ENCODE measurements at places on chromosomes 2 and 18.

- no peak for DNase-seq
These were observed 339.0 kb upstream of the LRRTM1 start for GRCh38 chr2:80643598-80643997.

GRCh38 chr2:15803543-15804245, 136.7 kb upstream of the MYCN start:
- DNase-seq: no peak

- DNase-seq: peak; percentile 28
These were observed 780 bp downstream of the HTRA2 start for GRCh38 chr2:74530239-74531187.

GRCh38 chr2:171791361-171791760, 102.7 kb downstream of the SLC25A12 start:
- DNase-seq: no peak

GRCh38 chr2:86790134-86790675, 508 bp downstream of the CD8A start:
- no peak for DNase-seq

DNA sequence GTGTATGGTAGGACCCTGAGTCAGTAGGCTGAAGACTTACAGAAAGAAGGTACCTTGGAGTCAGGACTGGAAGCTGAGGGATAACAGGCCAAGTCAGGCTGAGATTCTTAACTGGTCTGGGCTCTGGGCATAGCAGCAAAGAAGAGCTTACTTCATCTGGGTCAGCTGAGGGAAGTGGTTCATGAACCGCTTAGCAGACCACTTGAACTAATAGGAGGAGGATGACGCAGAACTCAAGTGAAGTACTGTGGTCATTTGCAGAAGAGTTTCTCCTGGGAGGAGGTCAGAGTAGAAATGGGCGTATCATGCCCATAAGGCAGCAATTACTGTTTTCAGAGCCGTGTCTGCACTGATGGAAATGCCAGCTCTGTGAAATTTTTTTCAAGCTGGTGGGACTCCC, 164.5 kb downstream of the LCLAT1 start:
- DNase-seq: no peak

GRCh38 chr2:166148500-166149400, 20.9 kb upstream of the SCN1A start:
- DNase-seq: peak; percentile 46

DNA sequence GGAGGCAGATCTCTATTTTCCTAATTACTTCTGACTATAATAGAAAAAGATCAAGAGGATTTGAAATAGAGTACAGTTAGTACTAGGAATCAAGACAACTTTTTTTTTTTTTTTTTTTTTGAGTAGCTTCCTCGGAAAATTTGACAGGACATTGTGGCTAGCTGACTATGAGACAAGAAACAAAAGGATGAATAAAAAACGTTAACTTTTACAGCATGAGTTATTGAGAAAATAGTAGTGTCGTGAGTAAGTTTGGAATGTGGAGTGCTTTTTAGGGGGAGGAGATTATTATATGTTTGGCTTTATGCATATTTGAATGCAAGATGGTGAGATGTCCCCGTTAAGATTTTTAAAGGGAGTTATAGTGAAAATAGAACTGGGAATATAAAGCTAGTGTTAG, 27.7 kb upstream of the CPS1 start:
- no peak for DNase-seq

DNA sequence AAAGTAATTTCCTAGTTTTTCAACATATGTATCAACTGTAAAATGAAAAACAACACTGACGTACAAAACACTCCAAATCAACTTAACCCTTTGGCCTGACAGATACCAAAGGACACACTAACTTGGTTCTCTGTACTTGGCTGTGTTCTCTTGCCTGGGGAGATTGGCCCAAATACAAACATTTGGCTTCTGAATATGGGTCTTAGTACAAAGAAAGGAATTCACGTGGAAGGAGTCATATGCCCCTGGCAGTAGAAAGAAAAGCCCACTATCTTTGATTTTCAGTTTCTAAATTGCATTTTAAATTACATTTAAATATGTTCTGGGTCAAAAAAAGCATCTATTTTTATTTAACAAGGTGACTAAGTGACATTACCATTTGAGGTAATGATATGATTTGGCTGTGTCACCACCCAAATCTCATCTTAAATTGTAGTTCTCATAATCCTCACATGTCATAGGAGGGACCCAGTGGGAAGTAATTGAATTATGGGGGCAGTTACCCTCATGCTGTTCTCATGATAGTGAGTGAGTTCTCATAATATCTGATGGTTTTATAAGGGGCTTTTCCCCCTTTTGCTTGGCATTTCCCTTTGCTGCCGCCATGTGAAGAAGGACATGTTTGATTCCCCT, 153.6 kb upstream of the CCDC195 start:
- DNase-seq: peak; percentile 12

- DNase-seq: peak; percentile 9
These were observed 158.0 kb upstream of the KLHL14 start for GRCh38 chr18:32930695-32931301.

- DNase-seq: no peak
These were observed 11.7 kb downstream of the RHBDD1 start for GRCh38 chr2:226847511-226847910.

- DNase-seq: peak; percentile 71
These were observed at the start of gene ICA1L for GRCh38 chr2:202871300-202872141. ICA1L (minus strand) TSS chr2:202871766; CDS start chr2:202829009, 42,757 bp downstream.

- DNase-seq: no peak
These were observed 23.5 kb upstream of the SUCLG1 start for GRCh38 chr2:84482603-84483002.

DNA sequence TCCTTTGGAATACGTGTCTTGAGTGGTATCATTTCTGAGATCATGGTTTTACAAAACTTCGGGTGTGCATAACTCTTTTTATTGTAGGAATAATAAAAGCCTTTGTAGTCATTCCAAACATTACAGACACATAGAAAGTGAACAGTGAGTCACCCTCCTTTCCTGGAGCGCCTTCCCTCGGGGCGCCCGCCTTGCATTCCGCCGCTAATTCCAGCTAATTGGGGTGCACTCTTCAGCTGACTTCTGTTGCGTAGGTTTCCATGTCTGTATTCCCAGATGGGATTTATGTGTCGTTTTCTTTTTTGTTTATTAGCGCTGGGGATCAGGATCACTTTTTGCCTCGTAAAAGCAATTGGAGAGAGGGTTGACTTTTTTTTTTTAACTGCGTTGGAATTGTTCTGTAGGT, 18.7 kb downstream of the SH3BP4 start:
- DNase-seq: no peak

- no peak for DNase-seq
These were observed 25.9 kb downstream of the GKN2 start for GRCh38 chr2:68926796-68927195.

GRCh38 chr2:111042772-111043771, 77.6 kb upstream of the BCL2L11 start:
- no peak for DNase-seq

GRCh38 chr2:201768918-201769317, 11.8 kb downstream of the ALS2 start:
- DNase-seq: peak; percentile 34

DNA sequence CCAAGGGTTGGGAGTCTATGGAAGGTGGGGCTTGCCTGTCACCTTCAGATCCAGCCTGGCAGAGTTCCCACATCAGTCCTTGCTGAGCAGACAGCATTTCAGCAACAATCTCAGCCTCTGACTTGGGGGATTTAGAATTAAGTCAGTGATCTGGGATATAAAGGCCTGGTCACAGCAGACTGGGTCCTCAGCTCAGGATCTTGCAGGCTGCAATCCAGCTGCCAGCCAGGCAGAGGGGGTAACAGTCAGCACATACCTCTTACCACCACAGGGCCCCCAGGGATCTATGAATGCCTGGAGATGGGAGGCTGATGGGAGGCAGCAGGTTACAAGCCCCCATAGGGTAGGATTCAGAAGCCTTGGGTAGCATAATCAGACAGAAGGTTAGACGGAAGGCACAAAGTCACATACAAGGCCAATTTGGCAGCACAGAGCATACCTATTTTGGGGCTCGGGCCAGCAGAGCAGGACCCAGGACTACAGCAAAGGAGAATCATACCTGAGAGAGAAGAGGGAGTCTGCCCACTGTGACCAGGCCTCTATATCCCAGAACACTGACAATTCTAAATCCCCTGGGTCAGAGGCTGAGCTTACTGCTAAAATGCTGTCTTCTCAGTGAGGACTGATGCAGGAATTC, 163.5 kb downstream of the MTCL1 start:
- DNase-seq: peak; percentile 57

DNA sequence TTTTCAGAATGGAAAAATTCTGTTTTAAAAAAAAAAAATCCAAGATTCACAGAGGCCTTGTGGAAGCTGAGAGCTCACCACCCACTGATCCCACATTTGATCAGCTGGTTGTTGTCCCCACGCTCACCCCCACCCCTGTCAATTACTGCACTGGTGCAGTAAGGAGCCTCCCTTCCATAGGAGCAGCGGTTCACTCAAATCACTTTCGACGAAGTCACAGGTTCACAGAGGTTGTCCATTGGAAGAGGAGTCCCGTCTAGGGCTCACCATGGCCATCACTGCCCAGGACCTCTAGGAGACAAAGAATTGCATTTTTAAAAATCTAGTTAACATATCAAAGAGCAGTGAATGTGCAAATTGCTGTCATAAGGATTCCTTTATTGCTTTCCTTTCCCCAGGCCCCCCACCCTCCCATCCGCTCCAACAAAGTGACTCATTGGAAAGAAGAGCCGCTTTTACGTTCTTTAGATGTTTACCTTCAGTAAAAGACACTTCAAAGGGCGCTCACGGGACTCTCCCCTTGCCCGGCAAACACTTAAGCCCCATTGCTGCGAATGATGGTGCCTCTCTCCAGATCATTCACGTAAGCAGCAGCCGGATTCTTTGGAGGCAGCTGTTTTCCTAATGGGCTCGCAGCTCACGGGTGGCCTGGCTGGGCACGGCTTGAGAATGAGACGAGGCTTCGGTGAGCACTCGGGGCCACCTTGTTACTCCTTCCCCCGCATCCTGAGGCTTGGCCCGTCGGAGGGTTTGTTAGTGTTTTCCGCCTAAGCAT, 165.5 kb upstream of the SALL3 start:
- no peak for DNase-seq

- no peak for DNase-seq
These were observed 28.3 kb downstream of the C18orf54 start for GRCh38 chr18:54386043-54386442.

DNA sequence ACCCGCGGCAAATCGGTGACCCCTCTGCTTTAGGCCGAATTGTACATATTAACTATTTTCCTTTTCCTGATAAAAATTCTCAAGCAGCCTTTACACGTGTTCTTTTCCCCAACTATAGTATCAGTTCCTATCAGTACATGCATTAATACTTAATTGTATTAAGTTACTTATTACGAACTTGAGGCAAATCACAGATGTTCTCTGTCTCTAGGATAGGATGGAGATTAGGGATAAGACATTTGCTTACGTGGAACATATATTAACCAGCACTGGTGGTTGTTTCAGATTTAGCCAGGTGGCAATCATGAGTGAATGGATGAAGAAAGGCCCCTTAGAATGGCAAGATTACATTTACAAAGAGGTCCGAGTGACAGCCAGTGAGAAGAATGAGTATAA, 675 bp downstream of the GEMIN6 start:
- DNase-seq: no peak

DNA sequence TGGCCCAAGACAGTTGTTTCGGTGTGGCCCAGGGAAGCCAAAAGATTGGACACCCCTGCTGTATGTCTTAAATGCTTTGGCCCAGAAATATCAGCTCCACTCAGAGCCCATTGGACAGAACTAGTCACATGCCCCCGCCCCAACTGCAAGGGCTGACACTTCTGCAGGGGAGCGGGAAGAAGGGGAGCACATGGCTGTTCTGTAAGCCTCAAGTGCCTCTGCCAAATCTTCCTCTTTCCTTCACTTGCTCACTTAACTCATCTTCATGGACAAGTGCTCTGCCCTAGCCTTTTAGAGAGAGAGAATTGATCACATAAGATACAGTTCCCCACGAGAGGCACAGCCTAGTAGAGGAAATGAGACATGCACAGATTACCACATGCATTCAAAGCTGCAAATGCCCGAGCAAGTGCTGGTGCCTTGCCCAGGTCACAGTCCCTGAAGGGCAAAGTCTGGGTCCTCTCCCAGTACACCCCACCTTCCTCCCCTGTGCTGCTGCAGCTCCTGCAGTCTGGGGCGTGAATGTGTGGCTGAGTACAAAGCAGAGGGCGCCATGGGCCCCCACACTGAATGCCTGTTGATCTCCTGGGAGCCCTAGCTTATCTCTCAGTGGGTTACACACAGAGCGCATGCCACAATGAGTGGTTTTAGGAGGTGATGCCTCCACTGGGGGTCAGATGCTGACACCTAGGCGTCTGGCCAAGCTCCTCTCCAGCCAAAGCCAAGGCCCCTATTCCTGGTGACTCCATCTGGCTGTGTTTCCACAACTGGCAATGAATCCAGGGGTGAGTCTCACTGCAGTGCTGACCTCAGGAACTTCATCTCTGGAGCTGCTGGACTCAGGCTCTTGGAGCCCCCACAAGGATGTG, 135.3 kb downstream of the CTIF start:
- no peak for DNase-seq

- DNase-seq: peak; percentile 79
These were observed 270.2 kb downstream of the LOXHD1 start for GRCh38 chr18:46386788-46387187.

- DNase-seq: no peak
These were observed 66.5 kb downstream of the MBP start for GRCh38 chr18:77066101-77066500.

GRCh38 chr2:218516614-218517013, 51.5 kb downstream of the USP37 start:
- peak; percentile 18 for DNase-seq

DNA sequence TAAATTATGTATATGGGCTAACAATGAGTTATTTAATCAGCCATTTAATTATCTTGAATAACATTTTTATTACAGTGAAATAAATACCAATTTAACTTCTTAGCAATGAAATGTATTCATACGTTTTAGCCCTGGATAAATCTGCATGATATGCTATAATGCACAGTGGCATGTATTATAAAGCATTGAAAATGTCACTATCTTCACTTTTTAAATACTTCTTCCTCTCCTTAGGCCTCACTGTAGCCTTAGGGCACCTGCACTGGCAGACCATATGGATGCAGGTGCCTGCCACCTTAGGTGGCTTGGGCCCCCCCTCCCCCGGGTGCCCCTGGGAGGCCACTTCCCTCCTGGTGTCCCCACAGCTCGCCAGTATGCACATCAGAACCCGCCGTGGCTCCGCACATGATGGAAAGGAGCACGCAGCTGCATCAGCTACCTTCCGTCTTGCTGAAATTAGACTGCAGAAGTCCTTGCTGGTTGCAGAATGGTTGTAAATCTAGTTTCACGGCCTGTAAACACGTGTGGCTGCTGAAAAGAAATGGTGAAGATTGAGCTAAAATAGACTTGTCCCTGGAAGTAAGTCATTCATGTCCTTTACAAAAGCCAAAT, 56.7 kb downstream of the ADI1 start:
- no peak for DNase-seq

DNA sequence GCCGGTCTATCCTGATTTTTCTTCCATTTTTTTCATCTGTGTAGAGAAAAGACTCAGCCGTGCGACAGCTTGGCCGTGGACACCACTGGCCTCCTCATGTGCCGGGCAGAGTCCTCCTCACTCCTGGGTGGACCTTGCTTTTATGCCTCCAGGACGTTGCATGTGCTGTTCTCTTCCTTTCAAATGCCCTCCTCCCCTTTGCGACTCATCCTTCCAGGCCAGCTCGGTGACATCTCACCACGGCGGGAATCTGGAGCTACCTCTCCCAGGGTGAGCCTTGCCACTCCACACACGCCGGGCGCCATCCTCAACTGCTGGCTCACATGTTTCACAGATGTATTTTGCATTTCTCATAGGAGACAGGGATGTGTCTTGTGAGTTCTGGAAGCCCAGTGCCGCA, 198.5 kb upstream of the HDAC4 start:
- DNase-seq: no peak
